AG08395 (cell line): ENCODE measurements at places on chromosomes 1 and 21.
A peak's percentile ranks its signal among the peaks of the same experiment; 100 is the strongest.

DNA sequence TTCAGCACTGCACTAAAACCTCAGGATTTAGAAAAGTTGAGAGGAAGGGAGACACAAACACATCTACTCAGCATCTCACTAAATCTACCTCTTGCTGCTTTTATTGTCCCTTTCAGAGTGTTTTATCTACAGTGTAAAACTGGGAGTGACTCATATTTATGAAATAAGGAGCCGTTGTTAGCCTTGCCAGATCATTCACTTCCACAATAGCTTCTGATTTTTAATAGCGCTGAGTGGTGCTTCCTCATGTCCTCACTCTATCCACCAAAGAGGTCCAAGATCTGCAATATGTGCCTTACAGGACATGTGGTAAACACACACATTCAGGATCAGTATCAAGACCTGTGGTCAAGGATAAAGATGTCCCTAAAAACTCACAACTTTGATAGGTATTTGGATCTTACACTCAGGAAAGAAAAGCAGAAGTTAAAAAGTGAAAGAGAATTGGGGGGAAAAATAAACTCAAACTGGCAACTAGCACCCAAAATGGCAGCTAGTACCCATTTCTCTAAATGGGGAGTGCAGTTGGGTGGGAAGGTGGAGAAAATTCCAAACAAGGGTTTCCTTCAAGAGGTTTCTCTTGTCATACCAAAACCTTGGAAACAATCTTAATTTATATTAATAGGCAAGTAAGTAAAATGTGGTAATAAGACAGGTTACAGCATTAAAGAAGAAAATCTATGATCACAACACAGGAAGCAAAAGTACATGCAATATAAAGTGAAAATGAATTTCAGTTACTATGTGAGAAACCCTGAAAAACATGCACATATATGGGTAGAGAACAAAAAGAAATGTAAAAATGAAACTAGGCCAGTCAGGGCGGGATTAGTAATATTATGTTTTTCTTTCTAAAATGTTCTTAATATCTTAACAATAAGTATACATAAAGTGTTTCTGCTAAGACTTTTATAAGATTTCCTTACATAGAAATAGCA, 15.9 kb downstream of the DUSP10 start:
- DNase-seq, result no peak

- DNase-seq, result no peak
Observed at GRCh38 chr1:13666317-13666716, 33.7 kb upstream of the PRDM2 start.

DNA sequence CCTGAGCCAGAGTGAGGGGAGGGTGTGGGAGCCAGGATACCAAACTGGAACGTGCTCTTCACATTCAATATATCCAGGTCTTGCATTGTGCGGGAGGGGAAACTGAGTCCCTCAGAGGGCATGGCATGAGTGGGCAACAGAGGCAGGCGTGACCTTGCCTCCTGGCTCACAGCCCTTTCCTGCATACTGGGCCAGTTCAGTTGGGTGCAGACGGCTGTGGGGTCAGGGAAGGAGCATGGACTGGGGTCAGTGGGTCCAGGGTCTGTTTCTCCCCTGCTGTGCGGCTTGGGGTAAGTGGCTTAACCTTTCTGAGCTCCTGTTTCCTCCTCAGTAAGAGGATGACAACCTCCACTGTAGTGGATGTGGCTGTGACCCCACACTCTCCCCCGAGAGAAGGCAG, 16.6 kb downstream of the SERINC2 start:
- DNase-seq, result no peak

- no peak for DNase-seq
Observed at GRCh38 chr21:42290505-42290904, 24.7 kb downstream of the TFF3 start.

- DNase-seq, result no peak
Observed at GRCh38 chr1:37764888-37765441, at the start of gene EPHA10. EPHA10 (minus strand) TSS chr1:37765120; CDS start chr1:37765066, 54 bp downstream.

DNA sequence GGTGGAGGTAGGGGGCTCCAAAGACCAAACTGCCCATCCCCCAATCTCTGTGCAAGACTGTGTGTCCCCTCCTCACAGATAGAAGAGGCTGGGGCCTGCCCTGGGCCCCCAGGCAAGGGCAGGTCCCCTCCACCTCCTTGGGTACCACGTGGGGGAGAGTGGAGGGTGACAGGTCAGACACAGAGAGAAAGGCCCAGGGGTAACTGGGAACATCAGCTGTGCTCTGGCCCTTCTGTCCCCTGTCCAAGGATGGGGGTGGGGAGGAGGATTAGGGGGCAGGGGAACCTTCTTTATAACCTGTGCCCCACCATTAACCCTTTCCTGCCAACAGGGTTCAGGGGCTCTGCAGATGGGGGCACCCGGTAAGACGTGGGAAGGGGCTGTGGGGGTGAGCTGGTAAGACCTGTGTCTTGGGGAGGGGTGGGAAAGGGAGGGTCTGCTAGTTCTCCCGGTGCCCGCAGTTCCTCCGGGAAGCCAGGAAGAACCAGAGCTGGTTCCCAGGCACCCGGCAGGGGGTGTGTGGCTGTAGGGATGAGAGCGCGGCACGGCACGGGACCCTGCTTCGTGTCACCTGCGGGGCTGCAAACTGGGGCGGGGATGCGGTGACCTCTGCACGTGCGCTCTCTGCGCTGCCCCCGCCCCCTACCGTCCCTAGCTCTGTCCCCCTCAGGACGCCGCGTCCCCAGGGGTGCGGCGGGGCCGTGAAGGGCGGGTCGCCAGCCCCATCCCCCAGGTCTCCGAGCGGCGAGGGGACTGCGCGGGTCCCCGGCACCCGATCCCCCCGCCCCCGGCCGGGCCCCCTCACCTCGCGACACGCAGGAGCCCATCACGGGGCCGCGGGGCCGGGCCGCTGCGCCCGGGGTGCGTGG, 601 bp downstream of the FAM131C start:
- DNase-seq, result no peak

GRCh38 chr1:44293761-44294315, 61.2 kb downstream of the ERI3 start:
- no peak for DNase-seq

DNA sequence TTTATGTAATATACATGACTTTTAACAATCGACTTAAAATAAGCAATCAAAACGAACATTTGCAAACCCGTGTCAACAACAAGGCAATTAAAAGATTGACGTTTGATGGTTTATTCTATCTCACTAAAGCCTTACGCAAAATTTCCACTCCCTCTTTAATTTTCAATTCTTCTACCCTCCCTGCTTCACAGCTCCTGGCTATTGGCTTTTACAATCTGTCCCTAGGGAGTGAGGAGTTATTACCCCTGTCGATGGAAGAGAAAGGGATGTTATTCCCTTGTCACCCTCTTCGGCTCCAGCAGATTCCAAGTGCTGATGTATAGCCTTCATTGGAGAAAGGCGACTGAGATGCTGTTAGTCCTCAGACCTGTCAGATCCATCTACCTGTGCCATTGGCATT, 161.3 kb downstream of the ZNF281 start:
- DNase-seq, result no peak

DNA sequence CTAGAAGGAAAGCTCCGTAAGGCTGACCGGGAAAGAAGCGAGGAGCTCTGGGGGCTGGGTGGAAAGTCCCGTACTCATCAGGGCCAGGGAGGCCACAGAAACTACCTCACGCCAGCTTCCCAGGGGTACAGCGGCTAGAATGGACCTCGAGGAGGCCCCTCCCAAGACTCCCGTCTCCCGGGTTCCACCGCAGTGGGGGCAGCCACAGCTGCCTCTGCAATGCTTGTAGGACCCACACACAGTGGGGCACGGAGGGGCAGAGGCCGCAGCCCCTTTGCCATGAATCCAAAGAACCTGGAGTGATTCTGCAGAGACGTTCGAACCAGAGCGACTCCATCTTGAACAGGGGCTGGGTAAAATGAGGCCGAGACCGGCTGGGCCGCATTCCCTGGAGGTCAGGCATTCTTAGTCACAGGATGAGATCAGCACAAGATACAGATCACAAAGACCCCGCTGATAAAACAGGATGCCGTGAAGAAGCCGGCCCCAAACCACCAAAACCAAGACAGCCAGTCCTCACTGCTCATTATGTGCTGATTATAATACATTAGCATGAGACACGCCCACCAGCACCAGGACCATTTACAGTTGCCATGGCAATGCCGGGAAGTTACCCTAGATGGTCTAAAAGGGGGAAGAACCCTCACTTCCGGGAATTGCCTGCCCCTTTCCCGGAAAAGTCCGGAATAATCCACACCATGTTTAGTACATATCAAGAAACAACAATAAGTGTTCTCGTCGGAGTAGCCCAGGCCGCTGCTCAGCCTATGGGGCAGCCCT, 1.6 kb upstream of the ANKRD65 start:
- no peak for DNase-seq

DNA sequence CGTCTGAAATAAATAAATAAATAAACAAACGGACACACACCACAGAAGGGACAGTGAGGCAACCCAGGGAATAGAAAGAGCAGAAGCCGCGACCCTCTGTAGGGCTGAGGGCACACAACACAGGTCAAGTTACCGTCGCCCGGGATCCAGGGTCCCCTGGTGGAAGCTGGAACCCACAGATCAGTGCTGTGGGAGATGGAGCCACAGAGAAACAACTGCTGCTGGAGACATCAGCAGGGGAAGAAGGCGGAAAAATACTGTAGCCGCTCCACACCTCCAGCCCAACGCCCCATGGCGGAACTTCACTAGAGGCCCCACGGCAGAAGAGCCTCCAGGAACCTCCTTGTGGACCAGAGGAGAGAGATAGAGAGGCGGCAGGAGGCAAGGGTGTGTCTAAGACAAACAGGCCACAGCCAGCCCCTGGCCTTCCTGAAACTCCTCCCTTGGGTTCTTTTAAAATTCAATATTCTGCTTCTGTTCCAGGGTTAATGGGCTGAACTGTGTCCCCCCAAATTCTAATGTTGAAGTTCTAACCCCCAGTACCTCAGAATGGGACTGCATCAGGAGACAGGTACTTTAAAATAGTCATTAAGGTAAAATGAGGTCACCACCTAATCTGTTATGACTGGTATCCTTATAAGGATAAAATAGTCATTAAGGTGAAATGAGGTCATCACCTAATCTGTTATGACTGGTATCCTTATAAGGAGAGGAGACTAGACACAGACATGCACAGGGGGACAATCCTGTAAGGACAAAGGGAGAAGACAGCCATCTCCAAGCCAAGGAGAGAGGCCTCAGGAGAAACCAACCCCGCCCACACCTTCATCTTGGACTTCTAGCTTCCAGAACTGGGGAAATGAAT, 7.7 kb upstream of the HLCS start:
- no peak for DNase-seq

- peak; percentile 58 for DNase-seq
Observed at GRCh38 chr21:39088831-39089380, 94.3 kb downstream of the PSMG1 start.

- peak; percentile 51 for DNase-seq
Observed at GRCh38 chr21:17585875-17586450, 26.7 kb downstream of the BTG3 start.

DNA sequence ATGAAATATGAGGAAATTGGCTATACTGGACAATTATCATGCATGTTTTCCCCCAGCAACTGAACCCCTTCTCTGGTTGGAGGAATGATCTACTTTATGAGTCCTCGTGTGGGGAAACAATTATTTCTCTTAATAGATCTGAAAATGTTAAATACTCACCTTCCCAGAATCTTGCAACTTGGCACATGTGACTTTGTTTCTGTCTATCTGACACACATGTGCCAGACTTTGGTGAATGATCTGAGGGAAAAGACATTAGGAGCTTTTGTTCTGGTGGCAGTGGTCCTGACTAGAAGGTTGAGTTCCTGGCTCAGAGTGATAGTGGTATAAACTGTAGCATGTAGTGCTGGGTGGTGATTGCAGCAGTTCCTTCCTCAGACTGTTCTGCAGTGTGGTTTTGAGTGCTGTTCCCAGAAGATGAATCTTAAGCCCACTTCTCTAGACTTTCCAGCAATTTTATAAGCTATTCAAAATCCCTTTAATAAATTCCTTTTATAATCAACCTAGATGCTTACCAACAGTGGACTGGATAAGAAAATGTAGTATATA, 59.3 kb upstream of the B3GALNT2 start:
- DNase-seq, result no peak

DNA sequence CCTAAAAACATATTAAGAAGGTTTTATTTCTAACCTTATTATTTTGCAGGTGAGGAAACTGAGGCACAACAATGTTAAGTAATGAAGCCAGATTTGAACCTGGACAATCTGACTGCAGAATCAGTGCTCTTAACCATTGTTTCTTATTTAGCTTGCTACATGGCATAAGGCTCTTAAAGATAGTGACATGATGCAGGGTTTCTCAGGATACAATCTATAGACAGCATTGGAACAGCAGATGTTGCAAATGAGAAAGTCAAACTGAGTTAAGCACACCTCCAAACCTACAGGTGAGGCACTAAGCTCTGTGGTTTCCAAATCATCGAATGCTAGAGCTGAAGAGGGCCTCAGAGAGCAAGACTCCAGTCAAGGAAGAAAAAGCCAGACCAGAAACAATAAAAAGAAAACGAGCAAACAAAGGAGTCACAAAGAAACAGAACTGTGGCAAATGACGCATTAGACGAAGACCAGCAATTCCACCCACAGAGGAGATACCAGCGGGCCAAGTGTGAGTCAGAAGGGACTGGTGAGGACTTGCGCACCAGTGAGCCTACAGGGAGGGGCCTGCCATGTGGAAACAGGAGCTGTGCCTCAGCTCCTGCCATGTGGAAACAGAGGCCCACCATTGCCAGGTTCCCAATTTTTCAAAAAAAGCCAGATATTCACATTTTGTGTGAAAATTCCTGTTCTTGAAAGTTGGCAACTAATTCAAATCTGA, 14.4 kb downstream of the CD58 start:
- peak; percentile 56 for DNase-seq

DNA sequence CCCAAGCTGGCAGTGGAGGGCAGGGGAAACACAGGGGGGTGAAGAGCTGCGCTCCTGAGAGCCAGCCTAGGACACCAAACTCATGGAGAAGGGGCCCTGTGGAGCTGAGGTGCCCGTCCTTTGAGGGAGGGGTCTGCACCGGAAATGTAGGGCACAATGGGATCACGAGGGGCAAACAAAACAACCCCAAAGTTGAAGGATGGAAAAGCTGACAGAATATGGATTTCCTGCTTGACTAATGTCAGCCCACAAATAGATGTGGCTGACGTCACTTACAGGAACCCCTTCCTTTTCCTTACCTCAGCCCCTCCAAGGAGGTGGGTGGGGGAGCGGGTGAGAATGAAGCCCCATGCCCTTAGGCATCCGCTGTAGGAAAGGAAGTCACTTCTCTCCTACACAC, 110.9 kb downstream of the KCNN3 start:
- DNase-seq, result no peak

GRCh38 chr1:97533358-97533757, 387.5 kb downstream of the DPYD start:
- no peak for DNase-seq

DNA sequence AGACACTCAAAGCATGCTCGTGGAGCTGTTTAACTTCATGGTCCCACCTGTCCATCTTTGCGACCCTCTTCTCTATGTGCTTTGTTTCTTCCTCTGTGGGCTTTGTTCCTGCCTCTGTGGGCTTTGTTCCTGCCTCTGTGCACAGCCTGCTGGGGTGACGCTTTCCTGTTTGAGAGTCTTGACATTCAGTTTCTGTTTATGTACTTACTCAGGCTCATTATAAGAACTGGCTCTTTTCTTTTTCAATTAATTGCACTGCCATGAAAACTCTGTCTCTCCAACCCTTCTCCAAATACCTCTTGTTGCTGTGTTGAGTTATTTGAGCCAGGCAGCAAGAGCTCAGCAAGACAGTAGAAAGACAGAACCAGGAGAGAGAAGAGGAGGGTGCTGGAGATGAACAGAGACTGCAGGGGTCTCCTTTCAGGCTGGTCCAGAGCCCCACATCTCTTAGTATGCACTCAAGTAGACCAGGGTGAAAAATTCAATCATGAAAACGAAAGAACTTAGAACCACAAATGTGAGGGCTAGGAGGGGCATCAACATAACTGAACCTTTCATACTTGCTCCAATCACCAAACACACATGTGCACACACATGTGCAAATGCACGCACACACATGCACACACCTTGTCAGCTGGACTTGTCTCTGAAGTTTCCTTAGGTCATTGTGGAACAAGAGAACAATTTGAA, 88.3 kb upstream of the SGIP1 start:
- DNase-seq, result no peak
